Midbrain (tissue), 1 donor: ENCODE measurements at places on chromosomes 13 and 19.
A peak's percentile ranks its signal among the peaks of the same experiment; 100 is the strongest.

DNA sequence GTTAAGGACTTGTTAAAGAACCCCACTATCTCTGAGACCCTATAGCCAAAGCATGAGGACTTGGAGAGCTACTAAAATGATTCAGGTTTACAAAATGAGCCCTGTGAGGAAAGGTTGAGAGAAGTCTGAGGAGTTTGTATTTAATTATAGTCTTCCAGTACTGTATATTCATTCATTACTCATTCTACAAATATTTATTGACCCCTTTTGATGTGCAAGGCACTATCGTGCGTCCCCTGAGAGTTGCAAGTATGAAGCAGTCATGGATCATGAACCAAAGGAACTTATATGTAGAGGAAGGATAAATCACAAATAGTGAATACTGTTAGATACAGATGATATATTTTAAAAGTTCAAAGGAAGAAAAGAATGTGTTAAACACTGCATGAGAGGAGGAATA, 84.4 kb downstream of the DNAJC15 start:
- DNase-seq, result no peak

GRCh38 chr13:111924678-111925075, 142.3 kb upstream of the SOX1 start:
- no peak for DNase-seq

- no peak for DNase-seq
Measured at GRCh38 chr13:111239764-111240670, 80.4 kb upstream of the TEX29 start.

DNA sequence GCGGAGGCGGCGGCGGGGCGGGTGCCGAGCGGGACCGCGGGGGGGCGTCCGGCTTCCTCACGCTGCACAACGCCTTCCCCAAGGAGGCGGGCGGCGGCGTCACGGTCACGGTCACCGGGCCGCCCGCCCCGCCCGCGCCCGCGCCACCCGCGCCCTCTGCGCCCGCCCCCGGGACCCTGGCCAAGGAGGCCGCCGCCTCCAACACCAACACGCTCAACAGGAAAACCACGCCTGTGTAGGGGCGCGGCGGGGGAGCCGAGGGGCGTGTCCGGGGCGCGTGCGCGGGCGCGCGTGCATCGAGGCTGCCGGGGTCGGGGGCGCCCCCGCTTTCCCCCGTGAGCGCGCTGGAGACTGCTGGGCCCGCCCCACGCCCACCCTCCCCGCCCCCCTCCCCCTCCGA, 8.8 kb upstream of the CACNG6 start:
- no peak for DNase-seq

GRCh38 chr19:18233224-18233825, 7.1 kb upstream of the PDE4C start:
- DNase-seq, result no peak

DNA sequence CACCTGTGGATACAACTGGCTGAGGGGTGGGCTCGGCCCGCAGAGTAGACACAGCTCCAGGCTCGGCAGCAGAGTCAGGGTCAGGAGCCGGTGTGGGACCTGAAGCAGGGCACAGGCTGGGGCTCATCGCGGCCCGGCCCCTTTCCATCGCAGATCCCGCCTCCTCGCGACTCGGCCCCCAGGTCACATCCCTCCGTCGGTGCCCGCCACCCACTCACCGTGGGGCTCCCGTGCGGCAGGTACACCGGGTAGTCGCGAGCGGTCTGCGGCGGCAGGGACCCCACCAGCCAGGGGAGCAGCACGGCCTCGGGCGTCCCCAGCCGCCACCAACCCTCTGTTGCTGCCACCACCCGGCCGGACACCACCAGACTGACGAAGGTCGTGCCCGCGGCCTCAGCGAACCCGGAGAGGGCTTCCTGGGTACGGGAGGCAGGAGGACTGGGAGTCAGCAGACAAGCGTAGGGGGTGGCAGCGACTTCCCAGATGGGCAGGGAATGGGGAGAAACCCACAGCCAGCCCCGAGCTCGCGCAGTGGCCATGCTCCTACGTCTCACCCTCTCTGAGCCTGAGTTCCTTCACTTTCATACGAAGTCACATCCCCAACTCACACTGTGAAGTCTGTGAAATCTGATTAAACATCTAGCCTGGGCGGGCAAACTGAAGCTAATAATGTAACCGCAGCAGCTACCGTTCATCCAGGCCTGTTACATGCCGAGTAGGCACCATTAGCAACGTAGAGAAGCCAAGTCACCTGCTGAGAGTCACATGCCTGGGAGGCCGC, 3.7 kb downstream of the FUZ start:
- DNase-seq, result peak; percentile 45

DNA sequence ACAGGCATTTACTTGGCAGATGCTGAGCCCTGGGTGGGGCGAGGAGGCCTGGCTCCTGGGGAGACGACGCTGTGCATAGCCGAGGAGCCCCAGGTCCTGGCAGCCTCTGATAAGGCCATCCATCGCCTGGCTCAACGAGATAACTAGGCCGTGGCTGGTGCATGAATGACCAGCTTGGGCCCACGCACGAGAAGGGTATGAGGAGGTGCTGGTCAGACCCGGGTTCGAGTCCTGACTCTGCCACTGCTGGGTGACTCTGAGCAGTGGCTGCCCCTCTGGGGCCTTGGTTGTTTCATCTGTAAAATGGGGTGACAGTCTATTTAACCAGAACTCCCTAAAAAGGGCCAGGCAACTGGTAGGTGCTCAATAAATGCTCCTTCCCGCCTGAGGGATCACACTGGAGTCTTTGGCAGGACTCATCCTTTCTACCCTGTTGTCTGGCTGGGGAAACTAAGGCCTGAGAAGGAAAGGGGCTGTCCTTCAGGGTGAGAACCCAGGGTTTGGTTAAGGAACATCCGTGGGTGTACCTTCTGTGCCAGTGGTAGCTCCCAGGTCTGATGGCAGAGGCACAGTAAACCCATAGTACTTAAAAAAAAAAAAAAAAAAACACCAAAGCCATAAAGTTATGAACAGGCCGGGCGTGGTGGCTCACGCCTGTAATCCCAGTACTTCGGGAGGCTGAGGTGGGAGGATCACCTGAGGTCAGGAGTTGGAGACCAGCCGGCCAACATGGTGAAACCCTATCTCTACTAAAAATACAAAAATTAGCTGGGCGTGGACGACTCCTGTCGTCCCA, 8.1 kb upstream of the ARRDC2 start:
- DNase-seq, result no peak
